ENCODE measurements at places on chromosomes 12 and 14.

GRCh38 chr14:67680941-67681340, 6.5 kb upstream of the VTI1B start:
- DNase-seq = no peak

DNA sequence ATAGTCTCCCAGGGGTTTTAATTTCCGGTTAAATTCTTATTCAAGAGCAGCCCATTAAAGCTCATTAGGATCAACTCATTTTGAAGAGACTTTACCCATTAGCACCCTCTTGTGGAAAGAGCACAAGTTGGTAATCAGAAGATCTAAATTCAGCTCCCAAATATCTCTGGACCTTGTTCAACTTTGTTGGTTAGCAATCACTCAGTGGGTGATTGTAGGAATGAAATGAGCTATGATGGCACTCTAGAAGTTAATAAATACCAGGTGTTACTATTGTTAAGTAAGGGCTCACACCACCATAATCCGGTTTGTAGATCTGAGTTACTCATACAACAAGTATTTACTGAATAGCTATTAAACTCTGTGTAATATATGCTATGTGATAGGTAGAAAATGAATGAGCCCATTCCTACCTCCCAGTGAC, 42.9 kb downstream of the TRIP11 start:
- peak; percentile 50 for DNase-seq

DNA sequence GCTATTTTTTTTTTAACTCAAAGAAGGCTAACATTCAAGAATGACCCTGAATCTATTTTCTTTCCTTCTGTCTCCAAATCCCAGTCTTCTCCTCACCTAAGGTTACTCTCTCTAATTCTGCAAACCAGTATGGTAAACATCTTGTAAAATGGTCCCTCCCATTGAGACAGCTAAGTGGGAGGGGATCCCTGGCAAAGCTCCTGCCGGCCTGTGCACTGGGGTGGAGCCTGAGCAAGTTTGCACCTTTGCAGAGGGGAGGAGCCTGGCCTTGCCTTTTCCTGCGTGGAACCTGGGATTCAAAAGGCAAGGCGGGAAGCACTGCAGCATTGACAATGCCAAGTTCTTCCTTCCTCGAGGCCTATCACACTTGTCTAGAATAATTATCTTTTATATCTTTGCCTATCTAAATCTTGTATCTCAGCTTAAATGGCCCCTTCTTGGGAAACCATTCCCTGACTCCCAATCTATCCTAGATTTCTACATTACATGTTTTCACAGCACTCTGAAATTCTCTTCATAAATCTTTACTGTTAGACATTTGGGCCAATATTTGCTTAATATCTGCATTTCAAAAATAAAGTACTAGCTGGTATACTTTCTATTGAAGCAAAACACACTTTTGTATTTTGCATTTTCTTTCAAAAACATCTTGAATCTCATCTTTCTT, 83.0 kb downstream of the EPS8 start:
- DNase-seq = peak; percentile 87

DNA sequence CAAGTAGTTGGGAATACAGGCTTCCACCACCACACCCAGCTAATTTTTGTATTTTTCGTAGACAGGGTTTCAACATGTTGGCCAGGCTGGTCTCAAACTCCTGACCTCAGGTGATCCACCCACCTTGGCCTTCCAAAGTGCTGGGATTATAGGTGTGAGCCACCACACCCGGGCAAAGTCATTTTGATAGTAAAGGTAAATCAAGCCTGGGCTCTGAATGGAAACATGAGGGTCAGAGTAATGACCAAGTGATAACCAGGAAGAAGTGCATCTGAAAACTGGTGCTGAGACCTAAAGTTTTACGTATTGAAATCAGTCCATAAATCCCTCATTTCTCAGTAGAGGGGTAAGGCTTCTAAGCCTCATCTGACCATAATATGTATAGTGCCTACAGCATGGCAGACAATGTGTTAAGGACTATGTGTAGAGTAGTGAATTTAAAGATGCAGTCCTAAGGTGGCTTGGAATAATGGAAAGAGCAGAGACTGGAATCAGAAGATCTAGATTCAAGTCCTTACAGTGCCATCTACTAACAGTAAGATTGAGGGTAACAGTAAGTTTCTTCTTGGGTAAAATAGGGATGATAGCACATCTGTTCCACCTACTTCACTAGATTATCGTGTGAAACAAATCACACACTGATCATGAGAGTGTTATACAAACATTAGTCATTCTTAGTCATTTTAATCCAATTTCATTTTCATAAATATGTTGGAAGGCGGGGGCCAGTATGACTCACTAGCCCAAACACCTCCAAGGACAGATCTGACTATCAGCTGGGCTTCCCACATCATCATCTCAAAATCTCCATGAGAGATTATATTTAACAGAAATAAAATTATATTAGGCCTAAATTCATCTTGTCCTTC, 11.2 kb downstream of the MAP4K5 start:
- DNase-seq = peak; percentile 33

- DNase-seq = peak; percentile 88
These were observed 22.7 kb downstream of the CLIP1 start for GRCh38 chr12:122399592-122400373.

DNA sequence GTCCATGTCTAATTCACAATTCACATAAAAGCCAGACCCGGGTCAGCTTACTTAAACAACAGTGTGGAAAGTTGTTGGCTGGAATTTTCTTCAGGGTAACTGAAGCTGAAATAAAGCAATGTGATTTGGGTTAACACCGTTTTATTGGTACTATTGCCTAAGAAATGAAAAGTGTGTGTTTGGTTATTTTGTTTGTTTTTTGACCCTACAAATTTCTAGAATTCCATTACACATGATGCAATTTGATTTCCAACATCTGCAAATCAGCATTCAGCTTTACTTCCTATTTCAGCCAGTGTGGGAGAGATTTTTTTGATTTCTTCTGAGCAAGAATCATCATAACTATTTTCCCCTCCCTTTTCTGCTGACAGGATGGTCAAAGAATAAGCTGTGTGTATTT, 45.7 kb upstream of the CLMN start:
- DNase-seq = no peak

DNA sequence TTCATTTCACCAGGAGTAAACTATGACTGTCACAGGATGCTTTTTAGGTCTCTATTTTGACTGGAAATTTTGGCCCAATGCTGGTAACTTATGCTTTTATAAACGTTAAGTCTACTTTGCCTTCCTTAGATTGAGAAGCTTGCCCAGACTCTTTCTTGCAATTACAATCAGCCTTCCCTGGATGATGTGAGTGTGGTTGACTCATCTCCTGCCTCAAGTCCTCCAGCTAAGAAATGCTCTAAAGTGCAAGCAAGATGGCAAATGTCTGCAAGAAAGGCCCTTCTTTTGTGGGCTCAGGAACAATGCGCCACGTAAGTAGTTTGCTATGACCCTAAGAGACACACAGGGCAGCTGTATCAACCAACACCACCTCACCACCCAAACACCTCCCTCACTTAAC, 96.9 kb downstream of the SYNE2 start:
- DNase-seq = no peak

GRCh38 chr14:37145395-37145794, 27.0 kb downstream of the SLC25A21 start:
- DNase-seq = no peak

DNA sequence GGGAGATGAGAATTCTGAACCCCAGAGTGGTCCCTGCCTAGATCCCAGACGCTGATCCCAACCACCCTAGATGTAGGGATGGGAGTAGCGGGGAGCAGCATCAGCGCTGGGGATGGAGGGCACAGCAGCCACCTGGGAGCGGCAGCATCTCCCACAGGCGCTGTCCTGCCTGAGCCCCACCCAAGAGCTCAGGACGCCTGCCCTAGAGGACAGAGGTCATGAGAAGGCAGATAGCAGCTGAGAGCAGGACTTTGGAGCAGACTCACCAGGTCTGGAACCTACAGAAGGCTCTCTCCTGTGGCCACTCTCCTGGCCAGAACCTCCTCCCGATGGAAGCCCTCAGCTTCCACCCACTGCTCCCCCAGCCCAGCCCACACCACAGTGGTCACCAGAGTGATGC, 7.2 kb downstream of the CCDC85C start:
- no peak for DNase-seq

- DNase-seq = no peak
These were observed 58.1 kb upstream of the NUDT4 start for GRCh38 chr12:93319523-93320050.

- peak; percentile 68 for DNase-seq
These were observed 243.5 kb upstream of the CAND1 start for GRCh38 chr12:67025543-67026114.

DNA sequence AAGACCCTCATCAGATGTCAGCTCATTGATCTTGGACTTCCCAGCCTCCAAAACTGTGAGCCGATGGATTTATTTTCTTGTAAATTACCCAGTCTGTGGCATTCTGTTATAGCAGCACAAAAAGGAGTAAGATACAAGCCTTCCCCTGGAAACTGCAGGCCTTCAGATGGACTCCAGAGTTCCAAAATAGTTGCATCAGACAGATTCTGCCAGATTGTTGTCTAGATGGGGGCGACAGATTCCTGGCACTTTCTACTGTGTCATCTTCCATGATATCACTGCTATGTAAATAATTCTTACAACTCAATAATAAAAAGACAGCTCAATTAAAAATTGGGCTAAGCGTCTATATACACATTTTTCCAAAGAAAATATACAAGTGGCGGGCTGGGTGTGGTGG, 17.2 kb upstream of the MARK3 start:
- DNase-seq = no peak

- no peak for DNase-seq
These were observed 181.0 kb downstream of the MON2 start for GRCh38 chr12:62647586-62647985.

- no peak for DNase-seq
These were observed 71.1 kb downstream of the FIGNL2 start for GRCh38 chr12:51777457-51777856.

- no peak for DNase-seq
These were observed 72.8 kb downstream of the TNFAIP2 start for GRCh38 chr14:103195828-103196615.

GRCh38 chr12:84551373-84551772, 361.2 kb downstream of the SLC6A15 start:
- no peak for DNase-seq

DNA sequence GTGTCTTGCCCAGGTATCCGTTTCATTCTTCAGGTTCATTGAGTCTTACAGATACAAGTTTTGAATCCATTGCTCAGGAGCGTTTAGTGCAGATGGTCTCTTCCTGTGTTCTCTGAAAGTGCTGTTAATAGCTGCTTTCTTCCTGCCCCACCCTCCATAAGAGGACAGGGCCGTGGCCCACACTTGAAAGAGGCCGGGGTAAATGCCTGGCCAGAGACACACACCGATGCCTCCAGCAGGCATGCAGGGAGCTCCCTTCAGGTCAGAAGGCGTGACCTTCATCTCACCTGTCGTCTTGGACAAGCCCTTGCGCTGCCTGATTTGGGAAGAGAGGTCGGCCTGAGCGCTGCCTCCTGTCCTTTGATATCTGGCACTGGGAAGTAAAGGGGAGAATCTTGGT, 11.6 kb downstream of the PRKAB1 start:
- DNase-seq = no peak

GRCh38 chr14:103552011-103552845, 10.2 kb downstream of the BAG5 start:
- DNase-seq = no peak

DNA sequence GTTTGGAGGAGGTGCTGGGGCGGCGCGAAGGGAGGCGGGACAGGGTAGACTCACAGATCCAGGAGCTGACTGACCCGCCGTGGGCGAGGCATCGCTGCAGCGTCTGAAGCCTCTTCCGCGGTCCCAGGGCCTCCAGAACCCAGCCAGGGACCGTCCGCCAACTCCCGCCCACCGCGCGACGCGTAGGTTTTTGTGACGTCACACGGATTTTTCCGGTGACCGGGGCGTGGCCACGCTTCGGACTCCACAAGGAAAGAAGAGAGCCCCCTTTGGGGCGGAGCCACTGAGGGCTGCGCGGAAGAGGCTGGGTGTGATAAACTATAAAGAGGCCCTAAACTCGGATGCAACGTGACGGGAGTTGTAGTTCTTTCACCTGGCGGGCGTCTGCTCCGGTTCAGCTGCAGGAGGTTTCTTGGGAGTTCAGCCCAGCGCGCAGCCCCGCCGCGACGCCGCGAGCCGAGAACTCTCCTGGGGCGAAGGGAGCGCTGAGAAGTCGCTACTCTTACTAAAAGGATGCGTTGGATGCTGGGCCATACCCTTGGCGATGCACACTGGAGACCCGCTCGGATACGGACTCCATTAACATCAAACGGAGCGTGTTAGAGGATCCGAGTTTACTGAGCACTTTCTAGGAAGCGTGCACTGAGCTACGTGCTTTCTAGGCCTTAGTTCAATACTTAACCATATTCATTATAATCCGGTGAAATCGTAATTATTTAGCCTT, at the start of gene AMN1:
Gene AMN1, minus strand, starts transcription at position 105 of the 724 bp plus-strand sequence. Its CDS starts 13 bp downstream, at position 92.
- DNase-seq = peak; percentile 100

GRCh38 chr12:132389526-132390286, 60.3 kb upstream of the GALNT9 start:
- no peak for DNase-seq

- no peak for DNase-seq
These were observed 166.6 kb upstream of the ATP2B1 start for GRCh38 chr12:89875225-89875624.

GRCh38 chr14:75417674-75418073, 10.1 kb upstream of the JDP2 start:
- no peak for DNase-seq

- no peak for DNase-seq
These were observed 12.7 kb downstream of the SLC11A2 start for GRCh38 chr12:51013441-51013840.

- DNase-seq = no peak
These were observed 180.2 kb upstream of the SYT1 start for GRCh38 chr12:78684419-78684818.

- DNase-seq = no peak
These were observed 3.8 kb downstream of the SIX4 start for GRCh38 chr14:60720391-60720790.

DNA sequence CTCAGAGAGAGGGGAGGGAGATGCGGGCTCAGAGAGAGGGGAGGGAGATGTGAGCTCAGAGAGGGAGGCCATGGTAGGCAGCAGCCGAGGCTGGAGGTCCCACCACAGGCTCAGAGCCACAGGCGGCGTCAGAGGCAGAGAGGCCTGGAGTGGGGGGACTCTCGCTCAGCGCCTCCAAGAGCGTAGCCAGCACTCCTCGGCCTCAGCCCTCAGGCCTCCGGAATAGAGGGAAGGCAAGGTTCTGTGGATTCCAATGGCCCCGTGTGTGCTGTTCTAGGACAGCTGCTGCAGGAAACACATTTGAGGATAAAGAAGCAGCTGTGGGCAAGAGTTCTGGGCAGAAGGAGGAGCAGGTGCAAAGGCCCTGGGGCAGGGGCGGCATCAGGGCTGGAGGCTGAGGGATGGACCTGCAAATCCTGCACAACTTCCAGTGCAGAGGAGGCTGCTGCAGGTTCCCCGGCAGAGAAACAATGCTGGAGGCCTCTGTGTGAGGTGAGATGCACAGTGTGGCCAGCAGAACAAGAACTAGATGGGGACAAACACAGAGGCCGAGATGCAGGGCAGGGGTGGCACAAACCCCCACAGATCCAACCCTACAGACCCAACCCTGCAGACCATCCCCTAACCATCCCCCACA, 59.1 kb upstream of the GALNT9 start:
- no peak for DNase-seq
